ENCODE measurements at places on chromosomes 7 and 10.

DNA sequence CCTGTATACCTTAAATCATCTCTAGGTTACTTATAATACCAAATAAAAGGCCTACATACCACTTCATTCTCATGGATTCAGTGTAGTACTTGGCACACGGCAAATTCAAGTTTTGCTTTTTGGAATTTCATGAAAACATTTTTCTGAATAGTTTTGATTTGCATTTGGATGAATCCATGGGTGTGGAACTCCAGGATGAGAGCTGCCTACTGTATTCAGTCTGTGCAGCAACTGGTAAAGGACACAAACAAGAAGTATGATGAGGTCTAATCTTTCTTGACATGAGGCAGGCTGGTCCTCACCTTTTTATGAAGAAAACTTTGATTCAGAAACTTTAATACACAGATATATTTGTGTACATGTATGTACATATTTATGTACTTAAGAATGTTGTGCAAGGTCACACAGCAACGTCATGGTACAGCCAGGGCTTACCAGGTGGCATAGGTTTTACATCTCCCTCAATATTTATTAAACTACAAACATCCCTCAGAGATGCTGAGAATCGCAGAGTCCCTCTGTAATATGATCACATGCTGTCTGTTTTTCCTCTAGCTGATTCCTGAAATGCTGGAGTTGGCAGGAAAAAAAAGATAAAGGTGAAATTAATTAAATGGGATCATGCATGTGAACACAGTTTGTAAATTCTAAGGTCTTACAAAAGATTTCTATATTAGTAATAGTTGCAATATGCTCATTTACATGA, 239.6 kb downstream of the PRKG1 start:
- DNase-seq, result no peak

GRCh38 chr7:130906575-130906974, 172.6 kb upstream of the KLF14 start:
- no peak for DNase-seq

DNA sequence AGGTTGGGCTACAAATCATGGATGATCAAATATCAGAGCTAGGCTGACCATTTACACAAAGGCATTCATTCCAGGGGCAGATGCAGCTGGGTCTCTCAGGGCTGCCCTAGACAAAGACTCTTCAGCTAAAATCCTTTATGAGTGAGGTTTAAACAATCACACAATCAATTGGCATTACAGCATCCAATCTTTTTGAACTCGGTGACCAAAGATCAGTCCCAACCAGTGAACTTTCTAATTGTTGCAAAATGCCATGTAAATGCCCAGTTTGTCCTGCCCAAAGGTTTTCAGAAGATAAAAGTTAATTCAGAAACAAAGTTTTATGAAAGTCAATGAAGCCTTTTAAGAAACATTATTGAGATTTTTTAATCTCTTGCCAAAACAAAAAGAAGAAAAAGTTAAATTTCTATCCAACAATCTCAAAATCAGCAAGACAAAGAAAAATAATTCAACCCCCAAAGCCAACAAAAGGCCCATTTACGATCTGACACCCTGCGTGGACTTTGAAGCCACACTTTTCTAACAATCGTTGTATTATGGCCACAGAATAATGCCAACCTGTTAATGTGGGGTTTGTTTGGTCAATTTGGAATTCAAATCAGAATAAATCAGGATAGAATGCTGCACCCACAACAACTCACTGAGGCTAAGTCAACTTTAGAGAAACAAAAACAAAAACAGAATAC, 40.9 kb downstream of the GPR37 start:
- no peak for DNase-seq

DNA sequence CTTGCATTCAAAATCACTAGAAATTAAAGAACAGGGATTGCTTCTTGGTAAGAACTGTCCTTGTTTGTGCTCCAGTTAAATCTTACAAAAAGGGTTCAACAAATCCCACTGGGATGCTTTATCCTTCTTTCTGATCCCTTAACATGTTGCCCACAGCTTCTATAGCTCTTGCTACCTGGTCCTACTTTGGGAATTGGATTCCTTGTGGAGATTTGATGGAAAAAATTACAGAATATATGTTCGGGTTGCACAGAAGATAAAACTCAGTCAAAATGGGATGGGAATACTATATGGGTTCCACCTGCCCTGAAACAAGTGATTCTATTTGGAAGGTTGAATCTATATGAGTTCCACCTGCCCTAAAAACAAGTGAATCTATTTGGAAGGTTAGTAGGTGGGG, at the start of gene OR2A25:
OR2A25 (plus strand) TSS at position 301 of the 400 bp plus-strand sequence. CDS start 4,409 bp downstream, outside the sequence.
- DNase-seq, result no peak

DNA sequence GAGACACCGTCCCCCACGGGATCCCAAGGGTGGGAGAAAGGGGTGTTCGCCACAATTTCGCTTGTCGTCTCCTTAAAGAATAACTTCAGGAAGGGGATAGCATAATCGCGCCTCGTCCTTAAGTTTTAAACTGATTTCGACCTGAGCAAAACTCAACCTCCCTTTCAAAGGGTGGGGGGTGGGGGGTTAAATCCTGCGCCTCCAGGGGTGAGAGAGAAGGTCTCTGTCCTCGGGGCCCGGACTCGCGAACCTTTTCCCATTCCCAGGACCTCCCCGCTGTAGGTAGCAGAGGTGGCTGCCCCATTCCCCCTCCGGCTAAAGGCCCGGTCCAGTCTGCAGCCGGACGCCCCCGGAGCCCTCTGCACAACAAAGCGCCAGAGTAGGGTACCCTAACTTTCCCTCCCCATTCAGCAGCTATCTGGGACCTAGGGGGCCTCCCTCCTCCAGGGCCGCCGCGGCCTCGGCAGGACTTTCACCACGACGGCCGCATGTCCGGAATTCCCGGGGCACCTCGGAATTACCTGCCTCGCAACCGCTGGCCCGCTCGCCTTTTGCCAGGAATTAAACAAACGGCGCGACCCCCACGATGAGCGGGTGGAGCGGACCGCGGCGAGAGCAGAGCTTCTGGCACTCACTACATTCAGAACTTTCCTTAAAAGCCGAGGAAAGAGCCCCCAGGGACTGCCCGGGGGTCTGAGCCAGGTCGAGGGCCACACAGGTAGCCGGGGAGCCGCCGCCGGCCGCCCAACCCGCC, 1.7 kb downstream of the CDK6 start:
- DNase-seq, result no peak

GRCh38 chr10:84613336-84614021, 285.1 kb downstream of the CCSER2 start:
- no peak for DNase-seq

- no peak for DNase-seq
Measured at GRCh38 chr10:58028597-58029366, 238.9 kb downstream of the IPMK start.

- no peak for DNase-seq
Measured at GRCh38 chr10:117590101-117590875, 47.7 kb downstream of the EMX2 start.

- DNase-seq, result no peak
Measured at GRCh38 chr7:17546189-17546588, 247.7 kb downstream of the AHR start.

- no peak for DNase-seq
Measured at GRCh38 chr7:47026780-47027361, 555.0 kb downstream of the TNS3 start.

- DNase-seq, result no peak
Measured at GRCh38 chr10:28090506-28090905, 91.6 kb upstream of the ODAD2 start.

DNA sequence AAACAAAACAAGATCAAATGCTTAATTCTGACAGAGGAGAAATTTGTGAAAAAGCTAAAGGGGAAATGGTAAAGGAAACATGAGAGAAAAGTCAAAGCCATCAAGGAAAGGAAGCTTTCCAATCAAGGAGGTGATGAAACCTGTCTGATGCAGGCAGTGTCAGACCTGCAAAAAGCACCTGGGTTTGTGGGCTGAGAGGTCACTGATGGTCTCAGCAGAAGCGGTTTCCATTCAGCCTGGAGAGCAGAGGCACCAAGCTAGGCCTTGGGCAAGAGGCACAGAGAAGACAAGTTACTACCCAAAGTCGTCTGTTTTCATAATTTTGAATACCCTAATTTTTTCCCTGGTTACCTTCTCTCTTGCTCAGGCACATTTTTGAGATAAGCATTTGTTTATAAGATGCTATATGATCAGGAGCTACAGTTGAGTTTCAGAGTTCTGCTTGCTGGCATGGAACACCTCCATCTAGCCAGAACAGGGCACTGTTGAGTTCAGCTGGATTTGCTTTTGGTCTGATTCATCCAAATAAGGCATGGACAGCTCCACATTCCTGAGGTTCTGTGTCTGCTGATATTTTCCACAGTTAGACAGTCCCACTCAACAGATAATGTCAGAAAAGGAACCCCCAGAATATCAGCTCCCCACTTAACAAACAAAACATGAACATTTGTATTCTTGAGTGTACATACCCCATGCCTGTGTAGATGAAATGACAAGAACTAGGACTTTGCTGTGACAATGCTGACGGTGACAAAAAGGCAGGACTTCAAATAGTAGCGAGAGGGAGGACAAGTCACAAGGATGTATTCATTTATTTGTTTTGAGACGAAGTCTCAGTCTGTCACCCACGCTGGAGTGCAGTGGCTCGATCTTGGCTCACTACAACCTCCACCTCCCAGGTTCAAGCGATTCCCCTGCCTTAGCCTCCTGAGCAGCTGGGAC, 4.9 kb upstream of the PPIA start:
- DNase-seq, result no peak

GRCh38 chr7:95716357-95717122, 55.8 kb upstream of the DYNC1I1 start:
- no peak for DNase-seq

DNA sequence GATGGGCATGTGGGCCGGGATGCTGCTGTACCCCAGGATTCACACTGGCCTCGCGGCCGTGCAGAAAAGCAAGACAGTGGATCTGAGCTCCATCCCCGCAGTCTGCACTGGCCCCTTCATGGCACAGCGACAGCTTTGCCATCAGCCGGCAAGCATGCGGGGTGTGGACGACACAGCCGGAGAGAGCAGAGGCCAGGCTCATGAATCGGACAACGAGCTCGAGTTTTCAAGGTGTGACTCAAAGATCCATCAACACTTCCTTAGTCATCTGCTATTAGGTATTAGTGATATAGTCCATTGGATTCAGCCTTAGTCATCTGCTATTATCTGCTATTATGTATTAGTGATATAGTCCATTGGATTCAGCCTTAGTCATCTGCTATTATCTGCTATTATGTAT, 254.7 kb downstream of the KLF6 start:
- DNase-seq, result no peak

GRCh38 chr7:18940593-18941134, 176.8 kb downstream of the TWIST1 start:
- no peak for DNase-seq

DNA sequence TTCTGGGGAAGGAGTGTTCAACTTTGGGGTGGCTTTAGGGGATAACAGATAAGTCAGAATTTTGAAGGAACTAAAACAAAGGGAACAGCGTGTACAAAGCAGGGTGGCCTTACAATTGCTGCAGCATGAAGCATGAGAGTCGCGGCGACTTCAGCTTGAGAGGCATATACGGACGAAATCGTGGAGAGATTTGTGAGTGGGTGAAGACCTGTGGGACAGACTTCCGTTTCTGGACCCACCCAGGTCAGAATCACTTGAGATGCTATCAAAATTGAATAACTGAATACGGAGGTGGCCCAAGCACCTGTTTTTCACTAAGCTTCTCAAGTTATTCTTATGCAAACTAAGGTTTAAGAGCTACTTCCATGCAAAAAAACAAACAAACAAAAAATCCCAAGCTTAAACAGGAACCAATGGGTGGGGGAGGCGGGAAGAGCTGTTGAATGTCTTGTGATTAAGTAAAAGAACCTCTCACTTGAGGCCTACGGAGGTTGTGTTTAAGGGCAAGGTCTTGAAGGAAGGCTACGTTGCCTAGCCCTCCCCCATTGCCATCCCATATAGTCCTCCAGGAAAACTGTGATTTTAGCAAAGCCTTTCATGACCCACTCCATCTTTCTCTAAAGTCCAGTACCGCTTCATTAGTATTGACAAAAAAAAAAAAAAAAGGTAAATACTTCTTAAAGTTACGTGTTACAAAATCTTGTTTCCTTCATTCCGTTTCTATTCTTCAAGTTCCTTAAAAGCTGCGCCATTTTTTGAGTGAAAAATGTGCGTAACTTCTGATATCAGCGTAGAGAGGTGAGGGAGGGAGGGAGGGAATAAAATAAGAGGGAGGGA, 1.3 kb upstream of the TRIM24 start:
- DNase-seq, result no peak

- no peak for DNase-seq
Measured at GRCh38 chr10:124719213-124719851, 24.8 kb downstream of the FAM53B start.

- DNase-seq, result no peak
Measured at GRCh38 chr7:131564640-131565039, 8.2 kb upstream of the PODXL start.

- no peak for DNase-seq
Measured at GRCh38 chr10:12617191-12618175, 268.1 kb downstream of the CAMK1D start.
